ENCODE measurements at places on chromosomes 3 and 15.

- peak; percentile 69 for DNase-seq
Measured at GRCh38 chr3:99659951-99660350, 21.6 kb downstream of the COL8A1 start.

DNA sequence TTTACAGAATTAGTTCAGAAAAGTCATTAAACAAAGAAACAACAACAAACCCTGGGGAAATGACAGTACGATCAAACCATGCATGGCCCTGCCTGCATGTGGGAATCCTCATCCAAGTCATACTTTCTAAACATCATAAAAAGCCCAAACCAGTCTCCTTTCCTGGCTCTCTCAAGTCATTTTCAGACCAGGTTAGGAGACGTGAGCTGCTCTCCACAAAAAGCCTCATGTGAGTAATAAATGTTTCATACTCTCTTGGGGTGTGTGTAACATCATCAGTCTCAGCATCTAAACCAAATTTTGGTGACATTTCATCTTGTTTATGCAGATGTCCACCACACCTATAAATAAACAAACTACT is 18.9 kb downstream of the GREM1 start:
- DNase-seq: peak; percentile 53

GRCh38 chr3:169133178-169134161 is 530.0 kb downstream of the MECOM start:
- peak; percentile 58 for DNase-seq

GRCh38 chr3:10725067-10725466 is 91.0 kb upstream of the SLC6A11 start:
- no peak for DNase-seq

- no peak for DNase-seq
Measured at GRCh38 chr3:156738251-156738650, 63.9 kb downstream of the TIPARP start.

DNA sequence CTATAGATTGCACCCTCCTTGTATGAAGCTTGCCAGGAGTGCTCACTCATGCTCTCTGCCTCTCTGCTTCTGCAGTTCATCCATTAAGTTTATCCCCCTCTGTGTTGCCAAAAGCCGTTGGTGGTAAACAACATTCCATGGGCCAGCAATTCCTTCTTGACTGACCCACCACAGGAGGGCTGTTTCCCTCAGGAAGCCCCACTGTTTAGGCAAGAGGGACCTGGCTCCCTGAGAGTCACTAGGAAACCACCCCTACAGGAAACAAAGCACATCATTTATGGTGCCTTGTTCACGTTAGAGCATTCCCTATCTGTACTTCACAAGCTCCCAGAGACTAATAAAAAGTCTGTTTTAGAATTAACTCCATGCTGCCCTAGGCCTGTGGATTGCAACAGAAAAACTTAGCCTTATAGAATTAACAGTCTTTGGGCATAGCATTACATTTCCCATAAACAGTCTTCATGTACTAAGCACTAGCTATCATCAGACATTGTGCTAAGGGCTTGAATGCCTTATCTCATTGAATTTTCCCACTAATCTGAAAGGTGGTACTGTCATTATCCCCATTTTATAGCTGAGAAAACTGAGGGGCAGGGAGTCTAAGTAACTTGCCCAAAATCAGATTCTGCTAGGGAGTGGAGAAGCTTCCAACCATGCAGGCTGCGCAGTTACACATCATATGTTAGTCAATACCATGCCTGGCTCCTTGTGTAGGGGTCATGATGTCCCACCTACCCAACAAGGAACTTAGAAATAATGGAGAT is 149.9 kb downstream of the SHQ1 start:
- DNase-seq: no peak

DNA sequence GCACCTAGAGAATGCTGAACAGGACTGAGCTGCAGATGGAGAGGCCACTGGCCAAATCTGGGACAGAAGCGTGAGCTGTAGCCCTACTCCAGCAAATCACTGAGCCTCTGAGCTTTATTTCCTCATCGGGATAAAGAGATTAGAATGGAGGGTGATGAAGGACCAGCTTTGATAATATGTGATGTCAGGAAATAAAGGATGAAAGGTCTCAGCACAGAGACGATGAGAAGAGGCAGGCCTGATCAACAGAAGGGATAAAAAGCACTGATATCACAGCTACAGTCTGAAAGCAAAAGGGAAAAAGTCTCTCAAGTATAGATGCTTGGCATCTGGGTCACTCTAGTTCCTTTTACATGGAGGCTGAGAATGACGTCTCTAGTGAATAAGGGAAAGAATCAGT is 70.0 kb downstream of the DHX30 start:
- DNase-seq: no peak

DNA sequence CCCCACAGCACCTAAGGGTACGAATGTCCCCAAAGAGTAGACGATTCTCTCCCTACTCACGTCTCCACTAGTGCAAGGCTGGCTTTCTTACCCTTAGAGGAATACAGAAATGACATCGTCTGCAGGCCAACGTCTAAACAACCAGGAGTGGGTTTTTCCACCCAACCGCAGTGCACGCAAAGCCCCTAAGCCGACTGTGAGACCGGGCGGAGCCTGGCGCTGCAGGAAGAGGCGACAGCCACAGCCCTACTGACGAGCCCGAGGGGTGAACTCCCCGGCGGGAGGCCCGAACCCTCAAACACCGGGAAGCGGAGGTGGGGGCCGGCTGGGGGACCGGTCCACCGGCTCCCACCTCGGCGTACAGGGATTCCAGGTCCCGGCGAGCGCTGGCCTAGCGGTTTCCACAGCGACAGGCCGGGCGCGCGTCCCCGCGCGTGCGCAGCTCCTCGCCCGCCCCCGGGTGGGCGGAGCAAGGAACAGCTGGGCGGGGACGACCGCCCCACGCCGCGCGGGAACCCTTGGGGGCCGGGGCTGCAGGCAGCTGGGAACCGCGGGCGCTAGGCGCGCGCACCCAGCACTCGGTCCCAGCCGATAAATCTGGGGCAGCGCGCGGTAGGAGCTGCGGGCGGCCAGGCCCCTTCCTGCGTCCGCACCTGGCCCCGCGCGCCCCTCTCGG is at the start of the genes CEP19 and PIGX:
TSS of gene CEP19 (minus strand) at position 413 of the 676 bp plus-strand sequence. CDS start 3,593 bp downstream, outside the sequence.
TSS of gene PIGX (plus strand) at position 540 of the 676 bp plus-strand sequence.
- DNase-seq: peak; percentile 94

DNA sequence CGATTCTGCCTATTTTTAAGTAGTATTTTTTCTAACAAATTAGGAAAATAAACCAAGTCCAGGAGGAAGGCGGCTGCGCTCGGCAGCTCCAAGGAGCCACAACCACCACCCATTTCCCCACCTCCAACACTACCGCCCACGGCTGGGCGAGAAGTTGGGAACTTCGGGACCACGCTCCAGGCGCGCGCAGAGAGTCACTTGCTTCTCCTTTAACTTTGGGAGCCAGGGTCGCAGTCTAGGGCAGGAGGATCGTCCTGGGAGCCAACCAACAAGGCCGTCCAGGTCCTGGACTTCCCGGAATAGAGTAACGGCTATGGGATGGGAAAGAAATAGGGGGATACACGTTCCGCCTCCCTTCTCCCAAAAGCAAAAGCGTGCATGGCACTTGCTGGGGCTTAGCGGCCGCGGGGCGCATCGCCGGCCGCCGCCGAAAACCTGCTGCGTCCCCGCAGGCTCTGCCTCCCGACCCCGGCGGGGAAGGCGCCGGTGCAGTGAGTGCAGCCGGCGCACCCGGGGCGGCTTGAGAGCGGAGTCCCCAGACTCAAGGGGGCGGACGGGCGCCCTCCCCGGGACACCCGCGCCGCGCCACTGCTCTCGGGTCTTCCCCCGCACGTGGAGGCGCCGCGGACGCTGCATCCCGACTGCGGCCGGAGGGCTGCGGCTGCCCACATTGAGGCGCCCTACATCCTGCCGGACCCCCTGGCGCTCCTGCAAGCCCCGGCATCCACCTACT is 699 bp downstream of the MEGF11 start:
- DNase-seq: peak; percentile 39

- DNase-seq: peak; percentile 84
Measured at GRCh38 chr15:90648137-90649070, 68.7 kb upstream of the BLM start.

DNA sequence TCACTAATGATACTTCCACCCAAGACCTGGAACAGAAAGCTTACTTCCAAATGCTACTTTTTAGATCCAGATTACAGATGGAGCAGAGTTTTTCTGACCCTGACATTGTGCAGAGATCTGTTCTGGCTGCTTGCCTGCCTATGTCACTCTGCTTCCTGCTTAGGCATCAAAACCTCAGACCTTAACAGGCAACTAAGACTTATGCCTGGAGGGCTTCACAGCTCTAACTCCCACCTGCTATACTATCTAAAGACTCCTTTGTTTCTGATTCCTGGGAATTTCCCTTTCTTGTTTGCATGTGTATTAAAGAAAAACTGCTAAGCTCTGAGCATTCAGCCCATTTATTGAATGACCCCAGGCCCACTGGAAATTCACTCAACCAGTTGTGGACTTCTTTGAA is 157.4 kb upstream of the NPHP3 start:
- DNase-seq: no peak

DNA sequence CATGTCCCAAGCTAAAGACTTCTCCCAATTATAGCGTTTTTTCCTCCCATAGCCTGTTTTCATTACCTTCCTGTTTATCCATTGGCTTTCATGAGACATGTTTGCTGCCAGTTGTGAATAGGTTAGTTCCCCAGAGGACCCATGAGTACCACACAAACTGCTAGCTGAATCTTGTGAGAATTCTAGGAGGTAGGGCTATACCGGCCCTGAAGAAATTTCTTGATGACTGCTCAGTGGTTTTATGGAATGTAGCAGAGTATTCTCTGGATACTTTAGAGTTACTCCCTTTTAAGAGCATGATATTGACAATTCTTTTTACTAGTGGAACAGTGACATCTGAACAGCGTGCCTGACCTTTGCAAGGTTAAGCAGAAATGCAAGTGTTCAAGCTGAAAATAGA is 210.4 kb downstream of the MCTP2 start:
- no peak for DNase-seq

GRCh38 chr3:44340058-44340395 is 1.5 kb downstream of the TCAIM start:
- DNase-seq: no peak

GRCh38 chr3:150135287-150135721 is 164.6 kb upstream of the PFN2 start:
- DNase-seq: peak; percentile 28

GRCh38 chr3:14143271-14144225 is 18.7 kb downstream of the TMEM43 start:
- peak; percentile 95 for DNase-seq

- peak; percentile 72 for DNase-seq
Measured at GRCh38 chr15:55319537-55320237, 665 bp downstream of the PIGB start.

- no peak for DNase-seq
Measured at GRCh38 chr3:118098827-118099226, 935.8 kb downstream of the IGSF11 start.

DNA sequence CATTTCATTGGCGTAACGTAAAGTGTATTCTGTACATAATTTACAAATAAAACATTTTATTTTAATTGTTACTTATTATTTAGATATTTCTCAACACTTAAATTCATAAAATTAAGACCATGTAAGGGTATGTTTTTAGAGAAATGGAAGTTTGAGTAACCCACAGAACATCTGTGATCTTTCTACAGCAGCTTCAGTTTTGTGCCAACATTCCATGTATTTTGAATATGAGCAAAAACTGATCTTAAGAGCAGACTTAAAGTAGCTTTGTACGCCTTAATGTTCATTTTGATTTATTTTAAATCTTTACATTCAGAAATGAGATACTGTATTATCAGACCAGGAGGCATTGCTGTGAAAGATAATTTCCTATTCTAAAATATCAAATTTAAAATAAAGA is 27.2 kb downstream of the SEC62 start:
- DNase-seq: no peak

- DNase-seq: peak; percentile 5
Measured at GRCh38 chr15:85805420-85805819, 10.7 kb upstream of the KLHL25 start.

DNA sequence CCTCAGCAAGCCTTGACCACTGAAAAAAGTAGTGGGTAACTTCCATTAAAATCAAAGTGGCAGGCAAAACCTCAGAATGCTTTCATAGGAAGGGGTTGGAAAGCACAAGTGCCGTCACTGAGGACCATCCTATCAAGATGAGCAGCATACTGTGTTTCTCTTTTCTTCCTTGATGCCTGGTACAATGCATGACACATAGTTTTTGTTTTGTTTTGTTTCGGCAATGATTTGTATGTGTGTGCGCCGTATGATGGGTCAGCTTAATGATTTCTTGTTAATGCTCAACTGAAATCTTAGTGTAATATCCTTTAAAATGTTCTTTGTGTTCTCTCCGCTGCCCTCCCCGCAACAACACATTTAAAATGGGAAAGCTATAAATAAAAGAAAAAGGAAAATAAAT is 476.4 kb upstream of the KCNMB2 start:
- peak; percentile 62 for DNase-seq

DNA sequence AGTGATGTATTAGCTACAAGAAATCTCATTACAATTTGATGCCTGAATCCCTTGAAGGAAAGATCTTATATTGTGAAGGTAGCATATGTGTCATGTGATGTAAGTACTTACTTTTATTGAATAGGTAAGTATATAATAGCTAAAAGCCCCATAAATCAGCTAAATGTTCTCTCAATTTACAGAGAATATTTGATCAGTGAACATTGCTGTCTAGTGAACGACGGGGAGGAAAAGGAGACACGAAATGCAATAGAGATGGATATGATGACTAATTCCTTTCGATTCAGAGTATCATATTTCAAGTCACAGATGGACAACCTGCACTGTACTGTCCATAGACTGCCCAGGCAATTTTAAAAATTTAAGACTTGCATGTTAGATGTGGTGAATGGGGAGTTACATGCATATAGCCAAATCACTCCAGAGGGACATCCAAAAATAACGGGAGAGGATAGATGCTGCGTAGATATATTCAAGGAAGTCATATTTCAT is 462.1 kb upstream of the CDIN1 start:
- DNase-seq: no peak

GRCh38 chr3:43435706-43436105 is 149.4 kb downstream of the SNRK start:
- DNase-seq: no peak

- no peak for DNase-seq
Measured at GRCh38 chr15:63319065-63319464, 41.7 kb downstream of the APH1B start.

- peak; percentile 74 for DNase-seq
Measured at GRCh38 chr3:112734736-112735350, 93.9 kb upstream of the CCDC80 start.

- no peak for DNase-seq
Measured at GRCh38 chr15:61893146-61893545, 167.1 kb downstream of the VPS13C start.

- no peak for DNase-seq
Measured at GRCh38 chr3:37662785-37663184, 198.9 kb upstream of the CTDSPL start.

GRCh38 chr3:62723166-62723913 is 151.9 kb downstream of the CADPS start:
- no peak for DNase-seq

GRCh38 chr3:189720736-189721417 is 89.7 kb downstream of the TP63 start:
- no peak for DNase-seq

GRCh38 chr3:13535905-13536304 is 13.0 kb upstream of the FBLN2 start:
- no peak for DNase-seq

All from GM23248 (cell line).